ENCODE measurements at places on chromosomes 12 and 14.

- DNase-seq = no peak
Measured at GRCh38 chr12:21416511-21417121, 20.8 kb upstream of the PYROXD1 start.

DNA sequence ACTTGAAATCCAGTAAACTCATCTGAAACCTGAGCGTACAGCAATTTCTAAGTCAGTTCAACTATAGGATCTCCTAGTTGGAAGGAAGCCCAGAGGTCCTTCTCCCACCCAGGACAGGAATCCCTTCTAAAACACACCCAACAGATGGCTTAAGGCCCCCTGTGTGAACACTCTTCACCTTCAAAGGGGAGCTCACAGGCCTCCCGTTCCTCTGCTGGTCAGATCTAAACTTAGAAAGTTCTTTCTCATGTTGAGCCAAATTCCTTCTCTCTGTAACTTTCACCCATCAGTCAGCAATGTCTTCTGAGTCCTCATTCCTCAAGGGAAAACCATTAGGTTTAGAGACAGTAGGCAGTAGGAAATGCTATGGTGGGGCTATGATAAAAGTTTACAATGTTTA lies 355.2 kb downstream of the PCNX1 start:
- no peak for DNase-seq

GRCh38 chr14:62082779-62083178 lies 320.6 kb downstream of the SNAPC1 start:
- no peak for DNase-seq

GRCh38 chr12:104133866-104134265 lies 4.1 kb downstream of the NFYB start:
- DNase-seq = no peak

- no peak for DNase-seq
Measured at GRCh38 chr12:26422839-26423398, 227.5 kb downstream of the SSPN start.

Measured in left renal cortex interstitium (tissue), 4 donors.